ENCODE measurements at places on chromosomes 2 and 18.

- no peak for DNase-seq
These were observed 87.6 kb upstream of the CYP1B1 start for GRCh38 chr2:38163579-38163978.

DNA sequence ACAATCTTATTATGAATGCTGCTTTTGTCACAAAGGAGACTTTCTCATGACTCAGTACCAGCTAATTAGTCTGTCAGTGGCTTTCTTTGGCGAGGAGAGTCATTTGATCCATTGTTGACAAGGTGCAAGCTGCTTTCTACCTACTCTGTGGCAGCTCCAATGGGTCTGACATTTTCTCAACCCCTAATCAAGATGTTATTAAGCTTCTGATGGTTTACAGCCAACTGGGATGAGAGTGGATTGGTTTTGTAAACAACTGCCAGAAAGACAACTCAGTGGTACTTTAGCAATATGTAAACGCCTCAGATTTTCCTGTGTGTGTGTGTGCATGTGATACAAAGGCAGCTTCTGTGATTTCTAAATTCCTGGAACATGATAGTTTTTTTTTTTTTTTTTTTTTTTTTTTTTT, 8.2 kb upstream of the CLIP4 start:
- no peak for DNase-seq

DNA sequence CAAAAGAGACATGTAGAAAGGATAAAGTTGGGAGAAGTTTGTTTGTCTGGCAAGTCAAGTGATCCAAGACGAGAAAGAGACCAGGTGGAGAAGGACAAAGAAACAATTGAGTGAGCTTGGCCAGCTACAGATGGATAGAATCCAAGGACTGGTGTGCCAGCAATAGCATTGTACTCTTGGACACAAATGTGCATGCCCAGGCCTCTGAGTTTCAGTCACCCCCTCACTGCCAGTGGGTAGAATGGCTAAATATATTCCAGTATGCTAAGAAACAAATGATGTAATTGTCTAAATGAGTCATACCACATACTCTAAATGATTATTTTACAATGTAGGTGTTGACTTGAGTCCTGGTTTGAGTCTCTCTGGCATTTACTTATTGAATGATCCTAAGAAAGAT, 881.3 kb downstream of the LRRTM4 start:
- DNase-seq: no peak

- no peak for DNase-seq
These were observed 139.1 kb downstream of the IRS1 start for GRCh38 chr2:226660526-226660925.

DNA sequence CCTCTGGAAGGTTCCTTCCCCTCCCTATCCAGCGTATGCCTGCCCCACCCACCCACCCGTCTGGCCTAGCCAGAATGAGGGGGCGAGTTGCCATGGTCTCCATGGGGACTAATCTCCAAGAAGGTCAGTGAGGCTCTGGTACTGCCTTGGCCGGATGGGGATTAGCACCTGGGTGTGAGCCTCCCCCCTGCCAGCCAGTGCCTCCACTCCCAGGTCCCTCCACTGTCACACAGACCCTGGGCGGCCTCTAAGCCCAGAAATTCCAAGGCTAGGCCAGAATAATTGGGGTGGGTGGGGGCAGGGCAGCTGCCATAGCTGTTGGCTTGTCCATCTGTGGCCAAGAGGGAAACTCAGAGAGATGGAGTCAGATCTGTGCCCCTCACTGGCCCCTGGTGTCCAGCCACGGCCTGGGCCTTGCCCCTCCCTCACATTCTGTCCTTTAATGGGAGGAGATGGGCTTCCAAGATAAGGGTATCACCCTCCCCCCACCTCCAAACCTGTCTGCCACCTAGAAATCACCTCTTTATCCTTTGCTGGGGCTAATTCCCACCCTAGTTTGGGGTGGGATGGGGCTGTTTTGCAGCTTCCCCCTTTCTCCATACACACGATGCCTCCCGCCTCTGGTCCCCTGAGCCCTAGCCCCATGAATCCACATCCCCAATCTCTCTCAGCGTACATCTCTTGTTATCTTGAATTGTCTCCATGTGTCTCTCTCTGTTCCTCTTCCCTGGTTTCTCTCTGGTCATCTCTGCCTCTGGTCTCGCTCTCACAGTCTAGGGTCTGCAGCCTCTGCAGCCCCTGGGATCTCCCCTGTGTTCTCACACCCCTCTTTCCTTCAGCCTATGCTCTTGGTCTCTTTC, 6.0 kb upstream of the CRYBA2 start:
- DNase-seq: no peak

- no peak for DNase-seq
These were observed 160.4 kb upstream of the TMEM200C start for GRCh38 chr18:6055711-6056110.

DNA sequence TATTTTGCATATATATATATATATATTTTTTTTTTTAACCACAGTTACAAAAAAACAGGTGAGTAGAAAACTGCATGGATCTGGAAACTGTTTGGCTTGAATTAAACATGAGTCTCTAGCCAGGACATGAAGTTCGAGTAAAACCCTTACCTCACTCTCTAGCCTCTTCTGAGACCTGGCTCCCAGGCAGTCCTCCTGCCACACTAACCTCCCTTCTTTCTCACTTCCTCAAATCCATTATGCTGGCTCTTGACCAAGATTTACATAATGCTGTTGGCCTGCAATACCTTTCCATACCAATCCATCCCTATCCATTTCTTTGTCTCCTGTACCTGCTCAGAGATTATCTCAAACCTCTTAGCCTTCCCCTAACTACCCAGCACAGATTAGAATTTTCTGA, 34.0 kb downstream of the PIGN start:
- no peak for DNase-seq

DNA sequence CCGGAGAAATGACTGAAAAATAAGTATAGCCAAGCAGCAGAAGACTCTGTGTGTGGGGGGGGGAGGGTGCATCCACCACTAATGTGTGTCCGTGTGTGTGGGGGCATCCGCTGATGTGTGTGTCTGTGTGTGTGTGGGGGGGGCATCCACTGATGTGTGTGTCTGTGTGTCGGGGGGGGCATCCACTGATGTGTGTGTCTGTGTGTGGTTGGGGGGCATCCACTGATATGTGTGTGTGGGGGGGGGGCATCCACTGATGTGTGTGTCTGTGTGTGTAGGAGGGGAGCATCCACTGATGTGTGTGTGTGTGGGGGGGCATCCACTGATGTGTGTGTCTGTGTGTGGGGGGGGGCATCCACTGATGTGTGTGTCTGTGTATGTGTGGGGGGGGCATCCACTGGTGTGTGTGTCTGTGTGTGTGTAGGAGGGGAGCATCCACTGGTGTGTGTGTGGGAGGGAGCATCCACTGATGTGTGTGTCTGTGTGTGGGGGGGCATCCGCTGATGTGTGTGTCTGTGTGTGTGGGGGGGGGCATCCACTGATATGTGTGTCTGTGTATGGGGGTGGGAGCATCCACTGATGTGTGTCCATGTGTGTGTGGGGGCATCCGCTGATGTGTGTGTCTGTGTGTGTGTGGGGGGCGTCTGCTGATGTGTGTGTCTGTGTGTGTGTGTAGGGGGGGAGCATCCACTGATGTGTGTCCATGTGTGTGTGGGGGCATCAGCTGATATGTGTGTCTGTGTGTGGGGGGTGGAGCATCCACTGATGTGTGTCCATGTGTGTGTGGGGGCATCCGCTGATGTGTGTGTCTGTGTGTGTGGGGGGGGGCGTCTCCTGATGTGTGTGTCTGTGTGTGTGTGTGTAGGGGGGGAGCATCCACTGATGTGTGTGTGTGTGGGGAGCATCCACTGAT, 125.0 kb downstream of the NFATC1 start:
- DNase-seq: no peak

- DNase-seq: no peak
These were observed 643.6 kb upstream of the DDX18 start for GRCh38 chr2:117170897-117171296.

GRCh38 chr2:53202063-53202462, 565.5 kb upstream of the CHAC2 start:
- no peak for DNase-seq

DNA sequence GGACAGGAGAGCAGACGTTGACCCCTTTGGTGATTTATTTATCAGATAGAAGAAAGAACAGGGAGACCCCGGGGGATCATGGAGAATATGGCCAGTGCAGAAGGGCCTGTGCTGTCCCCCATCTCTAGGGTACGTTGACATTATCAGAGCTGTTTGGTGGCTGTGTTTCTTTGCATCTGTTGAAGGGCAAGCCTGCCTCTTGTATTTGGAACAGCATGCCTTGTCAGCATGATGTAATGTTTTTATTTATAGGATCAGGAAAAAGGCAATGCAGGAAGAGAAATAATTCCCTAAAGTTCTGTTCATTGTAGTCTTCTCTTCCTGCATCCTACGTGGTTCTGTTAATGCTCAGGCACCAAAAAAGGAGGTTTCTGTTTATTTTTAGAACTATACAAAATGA, 49.8 kb upstream of the CABYR start:
- DNase-seq: no peak

GRCh38 chr2:240298117-240298790, 137.2 kb upstream of the GPC1 start:
- DNase-seq: no peak

GRCh38 chr18:47397671-47398319, 146.3 kb upstream of the SKOR2 start:
- DNase-seq: no peak

All from stimulated activated CD8-positive, alpha-beta memory T cell treated with anti-CD3 and anti-CD28 coated beads, Interleukin-4, amount 100 ng/mL, for 1 hour (primary cell).